ENCODE measurements at places on chromosomes 1 and 21.

GRCh38 chr1:181112071-181112929 is 23.8 kb downstream of the IER5 start:
- DNase-seq: peak; percentile 99

DNA sequence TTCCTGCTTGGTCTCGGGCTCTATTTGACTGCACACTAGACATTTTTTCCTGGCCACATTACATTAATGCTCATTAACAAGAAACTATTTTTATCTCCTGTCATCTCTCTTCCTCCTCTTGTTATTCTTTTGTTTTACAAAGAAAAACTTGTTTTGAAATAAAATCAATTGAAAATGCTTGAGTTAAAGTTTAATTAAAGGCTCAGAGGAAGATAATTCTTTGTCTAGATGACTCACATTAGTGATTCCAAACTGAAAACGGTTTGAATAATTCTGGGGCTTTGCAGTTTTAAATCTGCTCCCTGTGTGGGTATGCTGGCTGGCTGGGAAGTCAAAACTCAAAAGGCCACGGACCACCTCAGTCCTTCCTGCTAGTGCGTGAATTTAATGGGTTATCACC is 29.6 kb downstream of the RGS5 start:
- DNase-seq: no peak

GRCh38 chr1:107000902-107001301 is 55.6 kb upstream of the PRMT6 start:
- DNase-seq: no peak

- DNase-seq: no peak
Observed at GRCh38 chr1:206135248-206135647, 18.1 kb upstream of the AVPR1B start.

DNA sequence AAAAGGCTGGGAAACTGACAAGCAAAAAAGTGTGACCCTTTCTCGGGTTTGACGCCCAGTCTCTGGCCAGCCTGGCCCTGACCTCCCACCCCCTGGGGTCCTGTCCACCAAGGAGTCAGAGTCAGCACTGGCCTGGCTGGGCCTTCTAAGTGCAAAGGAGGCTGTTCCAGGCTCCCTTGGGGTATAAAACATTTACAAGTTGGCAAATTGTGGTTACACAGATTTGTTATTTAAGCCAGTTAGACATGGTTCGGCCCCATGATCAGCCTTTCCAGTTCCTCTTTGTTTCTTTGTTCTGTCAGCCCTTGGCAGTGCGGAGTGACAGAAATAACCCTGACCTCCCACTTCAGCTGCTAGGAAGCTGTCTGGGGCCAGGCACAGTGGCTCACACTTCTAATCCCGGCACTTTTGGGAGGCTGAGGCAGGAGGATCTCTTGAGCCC is 161.6 kb upstream of the RAB4A start:
- no peak for DNase-seq

DNA sequence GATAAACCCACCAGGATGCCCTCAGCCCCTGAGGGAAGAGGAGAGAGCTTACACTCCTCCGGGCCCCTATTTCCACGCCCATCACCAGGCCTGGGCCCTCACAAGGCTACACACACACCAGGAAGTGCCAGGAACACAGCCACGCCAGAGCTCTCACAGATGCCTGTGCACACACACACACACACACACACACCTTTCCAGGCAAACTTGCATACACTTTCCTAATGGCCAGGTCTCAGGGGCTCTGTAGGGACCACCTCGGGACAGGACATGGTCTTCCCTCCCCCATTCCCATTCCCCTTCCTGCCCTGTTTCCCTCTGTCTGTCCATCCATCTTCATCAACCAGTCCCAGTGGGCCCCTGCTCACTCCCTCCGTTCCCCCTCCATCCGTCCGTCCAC is 9.7 kb upstream of the EPHA2 start:
- DNase-seq: no peak

- no peak for DNase-seq
Observed at GRCh38 chr1:236534151-236534651, 10.4 kb downstream of the LGALS8 start.

DNA sequence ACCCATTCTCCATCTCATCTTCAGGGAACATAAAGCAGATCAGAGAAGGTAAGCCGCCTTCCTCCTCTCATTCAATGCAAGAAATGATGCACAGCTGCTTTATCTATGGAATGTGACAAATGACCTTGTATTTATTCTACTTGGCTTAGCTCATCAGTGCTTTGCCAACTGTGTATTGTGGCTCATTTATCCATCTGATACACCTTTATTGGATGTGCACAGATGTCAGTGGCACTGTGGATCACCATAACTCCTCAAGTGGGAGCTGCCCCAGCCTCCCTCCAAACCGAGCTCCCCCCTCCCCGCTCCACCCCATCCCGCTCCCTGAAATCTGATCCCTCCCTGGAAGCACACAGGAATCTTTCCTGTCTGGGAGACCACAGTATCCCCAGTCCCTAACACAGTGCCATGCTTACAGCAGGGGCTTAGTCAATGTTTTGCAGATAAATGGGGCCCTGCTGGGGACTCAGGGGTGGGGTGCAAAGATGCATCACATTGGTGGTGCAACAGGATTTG is 156.0 kb upstream of the RAB4A start:
- no peak for DNase-seq

All from foreskin keratinocyte (primary cell).